ENCODE measurements at places on chromosomes 5 and 9. TPM values are rescaled to one million over a fixed set of nuclear protein-coding genes. Genes with fewer than 3 reads are reported as not detected.

HACD4 gene
- 10.0 TPM for polyA plus RNA-seq

PDE6A gene
- 0.22 TPM for polyA plus RNA-seq

HSPA5 gene
- 302 TPM for polyA plus RNA-seq

TRIP13 gene
- 16.5 TPM for polyA plus RNA-seq

C6 gene
- 3.4 TPM for polyA plus RNA-seq

CDX1 gene
- polyA plus RNA-seq = 0.39 TPM

DNA sequence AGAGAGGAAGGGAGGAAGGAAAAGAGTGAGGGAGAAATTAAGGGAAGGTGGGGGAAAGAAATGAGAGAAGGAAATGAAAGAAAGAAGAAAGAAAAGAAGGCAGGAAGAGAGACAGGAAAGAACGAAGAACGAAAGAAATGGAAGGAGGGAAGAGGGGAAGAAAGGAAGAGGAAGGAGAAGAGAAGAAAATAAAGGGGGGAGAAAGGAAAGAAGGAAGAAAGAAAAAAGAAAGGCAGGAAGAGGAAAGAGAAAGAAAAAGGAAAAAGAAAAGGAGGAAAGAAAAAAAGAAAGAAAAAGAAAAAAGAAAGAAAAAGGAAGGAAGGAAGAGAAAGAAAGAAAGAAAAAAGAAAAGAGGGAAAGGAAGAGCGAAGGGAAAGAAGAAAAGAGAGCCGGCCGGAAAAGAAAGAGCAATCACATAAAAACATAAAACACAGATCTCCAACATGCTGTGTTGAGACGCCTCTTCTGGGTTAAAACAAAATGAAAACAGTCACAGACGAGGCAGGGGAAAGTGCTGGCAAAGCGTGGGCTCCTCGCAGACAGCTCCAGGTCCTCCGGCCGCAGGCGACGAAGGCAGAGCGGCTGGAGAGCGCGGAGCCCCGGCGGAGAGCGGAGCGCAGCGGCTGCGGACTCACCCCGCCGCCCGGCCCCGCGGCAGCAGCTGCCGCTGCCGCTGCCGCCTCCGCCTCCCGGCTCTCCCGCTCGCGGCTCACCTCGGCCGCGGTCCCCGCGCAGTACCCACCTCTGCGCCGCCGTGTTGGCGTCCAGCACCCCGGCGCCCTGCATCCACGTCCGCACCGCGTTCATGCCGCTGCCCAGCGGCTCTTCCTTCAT is 896 bp downstream of the EBF1 start:
- peak; percentile 53 for DNase-seq

DNA sequence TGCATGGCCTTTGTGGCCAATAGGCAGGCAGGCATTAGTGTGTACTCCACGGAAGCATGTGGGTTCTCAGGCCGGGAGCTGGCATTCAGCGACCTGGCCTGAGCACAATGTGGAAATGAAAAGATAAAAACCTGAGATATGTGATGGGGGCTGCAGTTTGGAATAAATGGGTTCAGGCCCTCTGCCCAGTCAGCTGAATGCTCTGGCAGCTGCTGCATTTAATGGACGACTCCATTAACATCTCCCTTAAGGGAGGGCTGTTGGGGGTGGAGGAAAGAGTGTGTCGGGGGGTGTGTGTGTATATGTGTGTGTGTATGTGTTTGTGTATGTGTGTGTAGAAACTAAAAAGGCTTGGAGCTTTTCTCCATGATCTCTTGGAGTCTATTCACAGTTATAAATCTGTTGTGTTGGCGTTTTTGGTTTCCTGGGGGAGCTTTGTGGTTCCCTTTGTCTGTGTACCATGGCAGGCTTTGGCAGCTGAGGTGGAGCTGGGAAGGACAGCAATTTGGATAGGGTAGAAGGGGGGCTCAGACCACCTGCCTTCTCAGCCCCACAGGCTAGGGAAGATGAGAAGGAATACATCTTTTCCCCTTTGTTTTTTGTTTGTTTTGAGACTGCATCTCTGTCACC is 27.3 kb upstream of the HSPA9 start:
- DNase-seq = peak; percentile 56

DNA sequence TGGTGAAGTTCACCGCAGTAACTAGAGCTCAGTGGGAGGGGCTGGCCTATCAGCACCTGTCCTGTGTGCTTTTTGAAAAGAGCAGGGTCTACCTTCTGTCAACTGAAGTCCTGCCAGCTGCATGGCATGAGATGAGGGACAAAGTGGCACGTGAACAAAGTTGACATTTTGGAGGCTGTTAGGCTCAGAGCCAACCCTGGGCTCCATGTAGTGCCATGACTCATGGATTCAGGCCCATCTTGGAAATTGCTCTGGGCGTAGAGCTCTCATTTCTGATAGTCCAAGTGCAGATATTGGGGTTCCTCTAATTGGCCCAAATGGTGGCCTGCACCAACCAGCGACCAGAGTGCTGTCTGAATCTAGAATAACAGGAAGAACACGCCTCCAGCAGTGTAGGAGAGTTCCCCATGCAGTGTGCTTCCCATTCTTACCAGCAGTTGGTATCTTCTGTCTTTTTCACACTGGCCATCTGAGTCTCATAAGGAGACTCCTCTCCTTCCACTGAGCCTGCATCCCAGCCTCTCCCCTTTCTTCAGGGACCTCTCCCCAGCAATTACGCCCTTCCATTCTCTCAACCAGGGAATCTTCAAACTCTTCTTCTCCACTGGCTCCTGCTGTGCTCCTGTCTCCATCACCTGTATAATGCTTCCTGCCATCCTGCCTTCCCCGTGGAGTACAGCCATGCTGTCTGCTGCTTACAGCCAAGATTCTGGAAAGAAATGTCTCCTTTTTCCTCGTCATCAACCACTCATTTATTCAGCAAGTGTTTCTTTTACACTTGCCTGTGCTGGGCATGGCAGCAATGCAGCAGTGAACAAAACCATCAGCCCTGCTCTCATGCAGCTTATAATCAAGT is 30.4 kb downstream of the IRF1 start:
- no peak for DNase-seq

DNA sequence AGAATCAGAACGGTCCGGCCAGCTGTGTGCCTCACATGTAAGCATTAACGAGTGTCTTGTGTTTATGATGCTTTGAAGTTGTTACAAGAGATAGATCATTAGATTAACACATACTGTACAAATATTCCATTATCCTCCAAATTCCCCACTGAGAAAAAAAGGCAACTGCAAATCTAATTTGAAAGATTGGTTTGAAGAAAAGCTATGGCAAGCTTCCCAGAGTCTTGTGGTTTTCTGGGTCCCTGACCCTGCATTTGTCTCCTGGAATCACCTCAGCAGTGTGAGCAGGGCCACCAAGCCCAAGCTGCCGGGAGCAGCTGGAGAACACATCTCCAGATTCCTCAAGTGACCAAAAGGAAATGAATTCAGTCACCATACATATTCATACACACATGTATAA is 36.9 kb upstream of the ADAMTS16 start:
- no peak for DNase-seq

DNA sequence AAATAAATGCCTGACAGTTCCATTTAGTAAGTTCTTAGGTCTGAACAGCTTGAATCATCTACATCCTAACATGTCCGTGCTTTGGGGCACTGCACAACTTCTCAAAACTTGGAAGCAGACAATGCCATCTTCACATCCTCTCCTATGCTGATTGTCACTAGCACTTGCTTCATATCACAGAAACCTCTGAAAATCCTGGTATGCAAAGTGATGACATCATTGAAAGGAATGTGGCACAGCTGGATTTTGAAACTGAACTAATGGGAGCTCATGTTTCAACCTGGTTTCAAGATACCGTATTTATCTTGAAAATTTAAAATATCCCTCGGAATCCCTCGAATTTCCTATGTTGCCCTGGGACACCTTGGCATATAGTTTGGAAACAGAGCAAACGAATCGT is 490.2 kb upstream of the DAP start:
- peak; percentile 29 for DNase-seq

GRCh38 chr5:35735718-35736117 is 118.1 kb downstream of the SPEF2 start:
- DNase-seq = no peak

DNA sequence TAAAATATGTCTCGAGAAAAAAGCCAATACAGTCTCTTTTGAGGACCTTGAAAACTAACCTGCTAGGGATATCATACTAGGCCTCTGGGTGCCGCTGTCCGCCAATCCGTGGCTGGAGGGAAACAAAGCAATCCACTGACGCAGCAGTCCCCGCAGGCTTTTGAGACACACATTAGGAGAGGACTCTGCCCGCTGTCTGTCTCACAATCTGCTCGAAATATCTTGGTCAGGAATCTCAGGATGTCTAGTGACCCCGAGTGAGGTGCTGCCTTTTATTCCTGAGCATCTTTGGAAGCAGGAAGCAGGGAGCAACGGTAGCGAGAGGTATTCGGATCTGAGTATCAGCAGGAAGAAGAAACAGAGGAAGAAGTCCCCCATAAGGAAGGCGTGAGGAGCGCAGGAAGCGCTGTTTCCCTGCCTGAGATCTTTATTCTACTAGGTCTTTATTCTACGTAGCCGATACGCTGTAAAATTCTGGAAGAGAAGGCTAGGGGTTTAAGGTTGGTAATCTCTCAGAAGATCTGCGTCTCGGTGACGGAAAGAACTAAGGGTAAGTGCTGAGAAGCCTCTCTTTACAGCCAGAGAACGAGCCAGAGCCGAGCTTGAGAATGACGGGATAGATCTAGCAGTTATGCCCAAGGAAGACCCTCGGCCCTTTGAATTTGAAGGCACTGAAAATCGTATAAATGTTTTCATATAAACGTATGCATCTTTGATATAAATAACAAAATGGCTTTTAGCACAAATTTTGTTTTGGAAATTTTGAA is 4.0 kb upstream of the PCDHGA1 start:
- no peak for DNase-seq

DNA sequence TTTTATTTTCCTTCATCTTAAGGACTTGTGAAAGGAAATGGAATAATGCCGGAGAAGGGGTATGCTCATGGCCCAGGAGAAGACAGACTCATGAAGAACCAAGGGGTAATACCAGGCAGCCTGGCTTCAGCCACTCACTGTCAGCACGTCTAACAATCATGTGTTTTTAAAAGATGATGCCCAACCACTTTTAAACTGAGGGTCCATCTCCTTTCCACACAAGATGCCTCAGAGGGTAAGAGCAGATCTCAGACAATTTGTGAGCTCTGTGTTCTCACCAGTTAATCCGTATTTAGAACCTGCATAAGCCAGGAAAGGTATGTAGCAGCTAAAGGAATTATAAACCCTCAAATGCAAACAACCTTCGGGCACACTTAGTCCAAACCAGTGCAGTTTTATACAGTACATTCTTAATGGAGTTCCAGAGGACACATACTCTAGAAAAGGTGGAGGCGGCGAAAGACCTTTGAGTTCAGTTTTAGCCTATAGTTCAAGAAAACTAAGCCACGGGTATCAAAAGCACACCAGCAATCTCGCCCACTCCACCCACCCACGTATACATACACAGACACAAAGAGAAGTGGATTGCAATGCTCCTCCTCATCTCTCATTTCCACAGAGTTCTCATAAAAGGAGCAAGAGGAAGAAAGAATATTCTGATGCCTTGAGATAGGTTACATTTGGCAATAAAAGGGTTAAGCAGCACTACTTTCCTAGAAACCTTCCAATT is 2.6 kb downstream of the DIAPH1 start:
- DNase-seq = no peak

- DNase-seq = no peak
Measured at GRCh38 chr5:90050103-90050502, 359.5 kb downstream of the CETN3 start.

DNA sequence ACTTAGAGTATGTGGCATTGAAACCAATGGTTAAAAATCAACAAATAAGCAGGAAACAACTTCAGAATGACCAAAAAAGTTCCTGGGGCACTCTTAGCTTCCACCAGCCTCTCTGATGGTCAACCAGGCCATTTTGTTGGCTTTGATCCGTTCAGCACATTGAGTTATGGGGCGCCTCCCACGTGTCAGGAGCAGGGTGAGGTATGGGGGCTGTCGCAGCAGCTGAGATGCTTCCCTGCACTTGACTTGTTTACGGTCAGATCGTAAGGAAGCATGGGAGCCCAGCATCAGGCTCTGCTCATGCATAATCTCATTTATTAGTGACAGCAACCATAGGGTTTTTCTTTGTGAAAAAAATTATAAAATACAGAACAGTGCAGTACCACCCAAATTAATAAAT is 16.7 kb downstream of the SYK start:
- DNase-seq = no peak

DNA sequence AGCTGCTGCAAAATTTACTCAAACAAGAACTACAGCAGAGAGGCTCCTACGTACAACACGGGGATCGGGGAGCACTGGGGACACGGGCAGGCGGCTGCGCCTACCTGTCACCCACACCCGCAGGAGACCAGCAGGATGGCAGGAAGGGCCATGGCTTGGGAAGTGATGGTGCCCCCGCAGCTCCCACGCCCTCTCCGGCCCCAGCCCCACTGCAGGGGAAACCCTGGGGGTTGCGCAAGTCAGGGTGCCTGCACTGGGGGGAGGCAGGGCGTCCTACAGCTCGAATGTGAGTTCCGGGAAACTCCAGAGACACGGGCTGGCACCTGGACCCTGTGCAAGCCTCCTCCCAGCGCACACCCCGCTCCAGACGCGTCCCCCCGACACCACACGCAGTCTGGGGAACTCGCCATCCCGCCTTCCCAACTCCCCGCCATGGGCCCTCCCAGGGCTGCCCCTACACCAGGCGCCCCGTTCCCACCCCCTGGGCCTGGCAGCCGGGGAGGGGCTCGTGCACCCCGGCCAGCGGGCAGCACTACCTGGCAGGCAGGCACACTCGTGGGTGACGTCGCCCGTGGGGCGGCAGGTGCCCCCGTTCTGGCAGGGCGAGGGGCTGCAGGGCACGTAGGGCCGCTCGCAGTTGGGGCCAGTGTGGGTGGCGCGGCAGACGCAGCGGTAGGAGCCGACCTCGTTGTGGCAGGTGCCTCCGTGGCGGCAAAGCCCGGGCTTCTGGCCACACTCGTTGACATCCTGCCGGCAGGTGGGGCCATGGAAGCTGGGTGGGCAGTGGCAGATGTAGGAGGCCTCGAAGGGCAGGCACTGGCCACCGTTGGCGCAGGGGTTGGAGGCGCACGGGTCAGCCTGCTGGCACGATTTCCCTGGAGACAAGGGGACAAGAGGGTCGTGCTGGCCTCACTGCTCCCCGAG is 23.3 kb downstream of the NOTCH1 start:
- DNase-seq = no peak

DNA sequence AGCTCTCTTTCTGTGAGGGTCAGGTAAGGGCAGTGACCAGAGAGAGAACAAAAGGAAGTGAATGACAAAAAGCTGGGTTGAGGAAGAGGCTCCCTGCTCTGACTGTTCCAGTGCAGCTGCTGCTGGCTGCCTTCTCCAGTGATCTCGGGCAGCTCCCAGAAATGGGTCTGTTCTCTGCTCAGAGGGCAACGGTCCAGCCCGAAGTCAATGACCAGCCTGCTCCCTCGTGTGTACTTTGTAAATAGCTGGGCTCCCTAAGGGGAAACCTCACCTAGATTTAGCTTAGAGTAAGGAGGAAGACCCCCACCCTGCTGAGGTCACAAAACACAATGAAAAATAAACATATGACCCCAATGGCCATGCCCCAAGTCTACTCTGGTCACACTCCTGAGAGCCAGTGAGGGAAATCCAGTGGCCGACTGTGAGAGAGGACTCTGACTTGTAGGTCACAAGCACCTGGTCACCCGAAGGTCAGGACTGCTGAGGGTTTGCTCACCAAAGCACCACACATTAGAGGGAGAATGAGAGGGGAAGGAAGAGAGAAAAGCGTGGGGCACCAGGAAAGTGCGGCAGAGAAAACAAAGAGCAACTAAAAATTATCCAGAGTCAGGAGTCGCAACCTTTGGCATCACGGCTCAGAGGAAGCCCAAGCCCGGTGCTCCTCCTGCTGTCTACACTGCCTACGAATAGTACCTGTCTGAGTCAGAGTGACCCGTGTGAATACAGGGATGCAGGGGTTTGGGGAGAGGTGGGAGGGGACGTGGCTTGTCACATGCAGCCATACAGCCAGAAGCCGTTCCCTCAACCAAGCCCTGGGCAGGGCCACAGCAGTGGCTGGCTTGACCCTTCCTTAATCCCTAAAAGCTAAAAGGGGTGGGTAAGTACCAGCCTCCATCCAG is 19.8 kb downstream of the NIPAL4 start:
- no peak for DNase-seq
